ENCODE measurements at places on chromosomes 5 and 9.

GRCh38 chr9:6215562-6215961 is at the start of gene IL33:
Gene IL33 (plus strand): TSS chr9:6215807. CDS start chr9:6241695, 25,888 bp downstream.
- DNase-seq = no peak

DNA sequence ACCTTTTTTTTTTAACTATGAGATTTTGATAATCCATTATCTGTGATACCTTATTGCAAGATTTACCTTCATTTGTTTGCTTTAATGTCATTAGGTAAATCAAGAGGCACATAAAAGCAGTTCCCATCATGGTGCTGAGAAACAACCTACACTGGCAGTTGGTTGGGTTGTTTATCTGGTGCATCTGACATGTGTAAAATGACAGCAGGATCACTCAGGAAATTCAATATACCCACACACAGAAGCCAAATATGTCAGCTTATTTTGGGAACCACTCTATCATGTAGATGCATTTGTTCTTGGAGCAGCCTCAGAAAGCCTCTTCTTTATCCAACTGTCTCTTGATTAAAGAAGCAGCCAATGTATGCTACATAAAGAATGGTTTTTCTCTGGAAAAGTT is 7.8 kb upstream of the CCDC192 start:
- DNase-seq = no peak

DNA sequence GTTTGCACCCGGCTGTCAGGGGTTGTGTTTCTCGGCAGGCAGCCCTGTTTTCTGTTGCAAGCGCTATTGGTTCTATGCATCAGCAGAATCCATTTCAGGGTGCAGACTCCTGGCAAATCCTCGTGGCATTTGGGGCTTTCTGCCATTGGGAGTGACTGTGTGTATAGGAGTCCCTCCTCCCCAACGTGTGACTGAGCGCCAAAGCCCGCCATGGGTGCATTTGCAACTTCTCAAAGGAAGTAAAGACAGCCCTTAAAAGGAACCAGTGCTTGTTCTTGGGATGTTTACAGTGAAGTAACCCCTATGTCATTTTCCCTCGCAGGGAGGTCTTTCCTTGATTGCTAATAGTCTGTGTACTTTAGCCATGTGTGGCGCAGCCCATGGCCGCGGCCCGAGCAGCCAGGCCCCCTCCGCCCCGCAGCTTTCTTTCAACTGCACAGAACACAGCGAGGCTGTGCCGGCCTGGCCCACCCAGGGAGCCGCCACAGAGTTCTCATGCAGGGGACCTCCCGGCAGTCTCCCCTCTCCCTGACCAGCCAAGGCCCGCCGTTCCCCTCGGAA is 175.6 kb downstream of the HSD17B3 start:
- DNase-seq = no peak

GRCh38 chr5:169169783-169170182 is 131.2 kb downstream of the SLIT3 start:
- no peak for DNase-seq

DNA sequence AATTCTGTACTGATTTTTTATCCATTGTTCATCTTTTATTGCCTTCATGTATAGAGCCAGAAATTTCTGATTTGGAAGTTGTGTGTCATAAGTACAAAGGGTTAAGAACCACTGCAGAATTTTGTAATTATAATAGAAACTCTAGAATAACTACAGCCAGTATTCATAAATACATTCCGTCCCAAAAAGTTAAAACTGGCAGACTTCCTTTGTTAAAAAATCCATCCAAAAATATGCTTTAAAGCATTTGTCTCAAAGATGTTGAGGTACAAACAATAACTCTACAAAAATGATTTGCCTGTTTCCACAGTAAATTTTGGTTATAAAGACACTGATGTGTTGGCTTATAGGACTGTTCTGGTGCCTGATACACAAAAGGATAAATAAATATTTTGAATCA is 436.6 kb downstream of the DTWD2 start:
- DNase-seq = no peak

DNA sequence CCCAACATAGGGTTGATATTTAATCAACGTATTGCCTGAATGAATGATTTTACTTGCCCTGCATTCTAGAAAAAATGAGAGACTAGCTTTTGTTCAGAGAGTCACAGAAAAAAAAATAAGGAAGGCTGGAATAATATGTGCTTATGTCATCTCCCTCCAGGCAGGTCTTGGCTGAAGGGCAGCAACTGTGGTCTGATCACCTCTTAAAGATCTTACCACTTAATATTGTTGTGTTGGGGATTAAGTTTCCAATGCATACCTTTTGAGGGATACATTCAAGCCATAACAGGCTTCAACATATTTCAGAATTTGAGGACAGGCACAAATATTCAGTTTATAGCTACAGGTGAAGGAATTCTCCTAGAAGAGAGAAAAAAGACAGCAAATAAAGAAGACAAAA is 157.3 kb upstream of the S1PR3 start:
- DNase-seq = no peak

DNA sequence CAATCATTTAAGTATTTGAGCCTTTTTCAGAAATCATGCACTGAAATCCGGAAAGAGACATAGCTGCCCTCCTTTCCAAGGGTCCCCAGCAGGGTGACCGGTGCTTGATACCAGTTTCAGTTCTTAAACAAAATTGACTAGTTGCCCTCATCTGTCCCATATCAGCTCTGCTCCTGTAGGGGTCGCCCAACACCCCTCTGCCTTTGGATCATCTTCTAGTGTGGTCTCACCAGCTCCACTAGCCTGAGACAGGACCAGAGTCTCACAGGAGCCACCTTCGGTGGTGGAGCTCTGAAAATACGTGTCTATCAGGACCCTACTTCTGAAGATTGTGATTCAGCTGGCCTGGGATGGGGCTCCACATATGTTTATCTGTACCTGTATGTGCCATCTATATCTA is 428.2 kb downstream of the ENC1 start:
- DNase-seq = no peak

DNA sequence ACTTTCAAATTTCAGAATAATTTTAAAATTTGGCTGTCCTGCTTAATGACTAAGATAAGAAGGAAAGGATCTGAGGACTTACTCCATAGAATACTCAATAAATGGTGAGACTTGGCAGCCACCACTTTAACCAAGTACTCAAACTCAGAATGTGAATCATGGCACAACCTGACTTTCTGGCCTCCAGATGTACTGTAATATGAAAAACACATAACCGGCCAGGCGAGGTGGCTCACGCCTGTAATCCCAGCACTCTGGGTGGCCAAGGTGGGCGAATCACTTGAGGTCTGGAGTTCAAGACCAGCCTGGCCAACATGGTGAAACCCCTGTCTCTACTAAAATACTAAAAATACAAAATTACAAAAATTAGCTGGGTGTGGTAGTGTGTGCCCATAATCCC is 10.0 kb upstream of the MARCHF6 start:
- DNase-seq = no peak

- no peak for DNase-seq
Measured at GRCh38 chr5:73395256-73395655, 53.3 kb downstream of the FOXD1 start.

DNA sequence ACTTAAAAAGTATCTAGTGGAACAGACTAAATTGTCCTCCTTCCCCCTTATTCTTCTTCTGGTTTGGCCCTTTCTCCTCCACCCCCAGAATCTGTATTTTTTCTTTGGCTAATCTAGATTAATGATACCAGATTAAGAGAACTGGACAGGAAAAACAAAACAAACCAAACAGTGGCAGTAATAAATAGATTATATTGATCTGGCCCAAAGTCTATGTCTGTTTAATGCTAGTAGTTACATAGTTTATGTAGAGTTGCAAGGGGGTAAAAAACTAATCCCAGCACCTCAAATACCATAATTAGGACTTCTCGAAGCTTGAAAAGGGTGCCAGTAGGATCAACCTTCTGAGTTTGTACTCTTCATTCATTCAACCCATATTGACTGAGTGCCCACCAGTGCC is 104.5 kb downstream of the ARL15 start:
- no peak for DNase-seq

DNA sequence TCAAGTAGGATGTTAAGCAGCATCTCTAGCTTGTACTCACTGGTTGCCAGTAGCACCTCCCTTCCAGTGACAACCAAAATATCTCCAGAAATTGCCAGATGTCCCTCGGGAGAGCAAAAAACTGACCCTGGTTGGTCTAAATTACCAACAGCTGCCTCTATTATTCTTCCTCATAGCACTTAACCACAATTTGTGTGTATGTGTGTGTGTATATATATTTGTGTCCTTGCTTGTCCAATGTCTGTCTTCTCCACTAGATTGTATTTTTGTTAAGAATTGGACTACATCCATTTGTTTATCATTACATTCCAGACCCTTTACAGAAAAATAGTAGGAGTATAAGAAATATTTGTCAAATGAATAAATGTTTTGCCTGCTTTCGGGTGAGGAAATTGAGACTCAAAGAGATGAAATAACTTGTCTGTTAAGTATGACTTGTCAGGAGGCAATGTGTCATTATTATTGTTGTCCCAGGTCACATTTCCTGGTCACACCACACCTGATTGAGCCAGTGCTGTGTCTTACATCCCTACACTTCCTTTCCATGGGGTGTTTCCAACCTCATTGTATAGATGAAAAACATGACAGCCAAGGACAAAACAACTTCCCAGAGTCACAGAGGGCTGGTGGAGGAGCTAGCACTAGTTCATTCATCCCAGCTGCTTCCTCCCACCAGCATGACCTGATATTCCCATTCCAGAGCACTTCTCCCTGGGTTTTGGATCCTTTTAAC is 11.4 kb upstream of the GRPEL2 start:
- DNase-seq = no peak

GRCh38 chr5:139757727-139758509 is 37.7 kb upstream of the PSD2 start:
- DNase-seq = no peak

DNA sequence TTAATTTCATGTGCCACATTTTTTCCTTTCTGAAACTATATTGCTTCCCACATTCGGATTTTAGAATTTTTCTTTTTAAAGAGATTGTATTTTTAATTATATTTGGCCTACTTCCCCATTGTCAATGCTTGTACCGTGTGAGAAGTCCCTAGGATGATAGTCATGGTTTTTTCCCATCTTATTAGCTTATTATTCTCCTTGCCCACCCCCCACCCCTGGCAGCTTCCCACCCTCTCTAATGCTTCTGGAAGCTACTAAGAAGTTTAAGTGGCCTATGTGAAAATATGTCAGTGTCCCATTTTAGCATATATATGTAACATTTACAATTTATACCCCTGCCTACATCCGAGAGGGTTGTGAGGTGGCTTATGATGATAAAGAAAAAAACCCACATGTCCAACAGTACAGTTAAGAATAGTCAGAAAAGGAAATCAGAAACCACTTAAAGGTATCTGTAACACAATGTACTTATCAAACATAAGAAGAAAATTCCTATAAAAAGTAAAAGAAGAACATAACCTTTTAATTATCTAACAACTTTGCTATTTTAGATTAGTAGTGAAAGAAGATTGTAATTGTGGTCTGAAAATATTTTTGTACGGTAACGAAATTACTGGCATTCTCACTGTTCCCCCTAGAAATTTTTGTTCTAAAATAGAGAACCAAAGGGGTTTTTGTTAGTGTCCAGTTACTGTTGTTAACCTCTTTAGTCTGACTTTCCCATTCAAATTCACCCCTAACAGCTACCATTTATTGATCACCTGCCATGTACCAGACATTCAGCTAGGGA is 62.1 kb downstream of the SLC44A1 start:
- no peak for DNase-seq

DNA sequence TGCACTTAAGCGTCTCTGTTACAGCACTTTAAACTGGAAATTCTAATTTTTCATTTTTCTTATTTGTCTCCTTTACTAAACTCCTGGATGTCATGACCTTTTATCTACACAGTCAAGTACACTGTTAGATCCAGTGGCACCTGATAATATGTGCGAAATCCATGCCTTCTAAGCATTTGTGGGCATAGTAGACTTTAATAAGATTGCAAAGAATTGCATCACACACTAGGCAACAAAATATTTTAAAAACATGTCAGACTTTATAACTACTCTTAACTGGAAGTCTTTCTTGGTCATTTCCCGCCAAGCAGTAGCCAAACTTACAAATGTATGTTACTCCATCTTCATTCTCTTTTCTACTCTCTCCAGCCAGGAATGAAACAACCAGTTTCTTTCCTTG is 5.0 kb upstream of the SPINK1 start:
- no peak for DNase-seq

GRCh38 chr9:136052991-136053756 is 41.9 kb downstream of the NACC2 start:
- DNase-seq = no peak

DNA sequence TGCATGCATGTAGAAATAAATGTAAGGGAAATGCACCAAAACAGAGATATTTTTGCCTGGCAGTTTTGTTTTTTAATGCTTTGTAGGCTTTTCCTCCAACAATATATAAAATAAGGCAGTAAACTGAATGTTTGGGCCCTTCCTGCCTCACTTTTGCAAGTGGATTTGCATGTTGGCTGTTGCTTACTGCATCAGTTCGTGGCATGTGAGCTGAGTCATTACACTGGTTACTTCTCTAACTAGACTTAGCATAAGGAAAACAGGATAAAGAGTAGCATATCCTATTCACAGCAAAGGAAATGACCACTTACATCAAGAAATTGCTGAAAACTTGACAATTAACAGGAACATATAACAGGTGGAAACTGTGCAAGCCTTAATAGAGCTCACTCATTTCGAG is 113.4 kb downstream of the TLE1 start:
- no peak for DNase-seq

DNA sequence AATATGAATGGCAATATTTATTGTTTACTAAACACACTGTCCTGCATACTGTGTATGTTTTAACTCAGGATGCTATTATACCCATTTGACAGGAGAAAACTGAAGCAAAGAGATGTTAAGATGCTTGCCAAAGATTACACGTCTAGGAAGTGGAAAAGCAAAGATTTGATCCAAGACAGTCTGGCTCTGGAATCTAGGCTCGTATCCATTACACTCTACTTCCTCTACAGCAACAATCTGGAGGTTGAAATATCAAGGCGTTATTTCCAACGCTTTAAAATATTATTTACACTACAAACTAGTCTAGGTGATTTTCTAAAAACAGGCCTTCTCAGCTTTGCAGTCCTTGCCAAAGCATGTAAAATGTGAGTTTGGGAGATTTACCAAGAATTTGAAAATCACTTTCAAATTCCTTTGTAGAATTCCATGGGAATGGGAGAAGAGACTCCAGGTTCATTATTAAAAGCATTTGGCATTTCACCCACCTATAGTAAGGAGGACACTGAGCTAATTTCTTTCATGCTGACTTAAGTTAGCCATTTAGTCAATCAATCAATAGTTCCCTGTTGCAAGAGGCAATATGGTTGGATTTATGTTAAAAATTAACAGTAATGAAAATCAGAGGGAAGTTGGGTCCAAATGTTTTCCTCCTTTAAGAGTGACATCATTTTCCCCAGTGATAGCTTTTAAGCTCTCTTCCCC is 356.3 kb upstream of the SMARCA2 start:
- no peak for DNase-seq
